Activated CD8-positive, alpha-beta T cell treated with anti-CD3 and anti-CD28 coated beads, Interleukin-2, amount 10 ng/mL, durations not matched to agents 7 days and 5 days (primary cell): ENCODE measurements at places on chromosomes 2 and 18. TPM values are rescaled to one million over a fixed set of nuclear protein-coding genes. Genes with fewer than 3 reads are reported as not detected.

Gene FOXI3
- not detected for total RNA-seq

Gene EFR3B
- 0.05 TPM for total RNA-seq

Gene TRIM43
- not detected for total RNA-seq

Gene KIF1A
- total RNA-seq, result 0.81 TPM

DNA sequence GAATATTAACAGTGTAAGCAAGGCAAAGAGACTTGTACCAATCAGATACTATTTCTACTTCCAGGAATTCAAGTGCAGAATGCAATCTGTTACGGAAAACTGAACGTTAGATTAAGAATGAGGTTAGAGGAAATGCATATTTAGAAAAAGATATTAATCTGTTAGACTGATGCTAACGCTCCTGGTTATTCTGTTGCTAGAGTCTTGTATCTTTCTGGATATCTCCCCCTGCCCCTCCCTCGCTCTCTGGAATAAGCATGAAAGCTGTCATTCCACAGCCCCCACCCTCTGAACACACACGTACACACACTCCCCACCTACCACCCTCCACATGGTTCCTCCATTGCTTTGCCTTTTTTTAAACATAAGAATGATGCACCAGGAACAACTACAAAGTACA, 24.1 kb downstream of the FIGN start:
- H3K4me1 ChIP-seq, result no peaks in the 10 kb centered on the region
- H3K27ac ChIP-seq, result no peak overlapping the region
- no peak overlapping the region for H3K4me3 ChIP-seq
- H3K36me3 ChIP-seq, result no peaks in the 10 kb centered on the region

DNA sequence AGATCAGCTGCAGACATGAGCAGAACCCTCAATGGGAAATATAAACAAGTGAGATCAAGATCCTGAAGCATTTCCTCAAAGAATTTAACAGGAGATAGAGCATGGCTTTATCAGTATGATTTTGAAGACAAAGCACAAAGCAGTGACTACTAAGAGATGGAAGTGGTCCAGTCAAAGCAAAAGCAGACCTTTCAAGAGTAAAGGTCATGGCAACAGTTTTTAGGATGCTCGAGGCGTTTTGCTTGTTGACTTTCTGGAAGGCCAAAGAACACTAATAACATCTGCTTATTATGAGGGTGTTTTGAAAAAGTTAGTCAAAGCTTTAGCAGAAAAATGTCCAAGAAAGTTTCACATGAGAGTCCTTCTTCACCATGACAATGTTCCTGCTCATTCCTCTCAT, 128.5 kb downstream of the KCNE4 start:
- H3K27ac ChIP-seq, result no peak overlapping the region
- no peaks in the 10 kb centered on the region for H3K36me3 ChIP-seq
- no peaks in the 10 kb centered on the region for H3K27me3 ChIP-seq
- no peak for DNase-seq
- no peak overlapping the region for H3K4me3 ChIP-seq

- H3K4me1 ChIP-seq, result peaks cover 32% of the 10 kb centered on the region
- DNase-seq, result no peak
- peak overlapping the region; percentile 94 for H3K4me3 ChIP-seq
- H3K27ac ChIP-seq, result peak overlapping the region; percentile 89
- peaks cover 7% of the 10 kb centered on the region for H3K36me3 ChIP-seq
- peaks cover 4% of the 10 kb centered on the region for H3K27me3 ChIP-seq
These were observed 836 bp downstream of the STK11IP start for GRCh38 chr2:219598308-219599078.

GRCh38 chr2:3132466-3132865, 245.2 kb downstream of the EIPR1 start:
- H3K4me3 ChIP-seq, result no peak overlapping the region
- no peak for DNase-seq
- no peaks in the 10 kb centered on the region for H3K27me3 ChIP-seq
- H3K4me1 ChIP-seq, result peaks cover under 1% of the 10 kb centered on the region

DNA sequence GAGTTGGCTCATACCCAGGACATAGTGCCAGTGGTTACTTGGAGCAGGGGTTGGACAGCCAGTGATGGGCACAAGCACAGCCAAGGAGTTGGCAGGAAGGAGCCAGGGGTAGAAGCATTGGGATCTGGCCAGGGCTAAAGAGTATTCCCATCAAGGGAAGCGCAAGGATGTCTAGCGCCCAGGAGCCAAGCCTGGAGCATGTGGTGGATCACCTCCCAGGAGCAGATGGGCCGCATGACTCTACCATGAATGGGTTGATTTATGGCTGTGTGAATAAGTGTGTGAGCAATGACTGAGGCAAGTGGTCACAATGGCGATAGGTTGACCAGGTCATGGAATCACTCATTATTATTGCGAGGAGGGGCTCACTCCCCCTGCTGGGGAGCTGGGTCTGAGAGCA, 111.1 kb downstream of the FHOD3 start:
- DNase-seq, result no peak
- peaks cover 2% of the 10 kb centered on the region for H3K27me3 ChIP-seq
- H3K36me3 ChIP-seq, result no peaks in the 10 kb centered on the region
- H3K4me3 ChIP-seq, result no peak overlapping the region

Gene SPP2
- total RNA-seq, result not detected

Gene TUBB8B
- total RNA-seq, result not detected

DNA sequence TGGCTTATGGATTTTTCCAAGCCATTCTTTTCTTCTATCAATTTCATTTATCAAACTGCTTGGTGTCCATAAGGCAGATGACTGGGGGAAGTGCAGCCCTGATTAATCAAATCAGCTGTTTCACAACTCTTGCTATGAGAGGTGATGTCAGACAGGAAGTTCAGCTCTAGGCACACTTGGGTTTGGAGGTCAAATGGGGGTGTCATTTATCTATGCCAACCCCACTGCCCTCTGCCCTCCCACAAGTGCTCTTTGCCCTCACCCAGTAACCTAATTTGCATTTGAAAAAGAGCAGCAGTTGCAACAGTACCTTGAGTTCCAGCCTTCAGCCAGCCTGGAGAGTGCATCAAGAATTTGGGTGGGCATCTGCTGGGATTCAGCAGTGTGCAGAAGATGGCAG, 431.3 kb upstream of the SPRED2 start:
- H3K27me3 ChIP-seq, result no peaks in the 10 kb centered on the region
- DNase-seq, result no peak
- no peaks in the 10 kb centered on the region for H3K4me1 ChIP-seq
- H3K4me3 ChIP-seq, result no peak overlapping the region

Gene TMEM163
- total RNA-seq, result not detected

DNA sequence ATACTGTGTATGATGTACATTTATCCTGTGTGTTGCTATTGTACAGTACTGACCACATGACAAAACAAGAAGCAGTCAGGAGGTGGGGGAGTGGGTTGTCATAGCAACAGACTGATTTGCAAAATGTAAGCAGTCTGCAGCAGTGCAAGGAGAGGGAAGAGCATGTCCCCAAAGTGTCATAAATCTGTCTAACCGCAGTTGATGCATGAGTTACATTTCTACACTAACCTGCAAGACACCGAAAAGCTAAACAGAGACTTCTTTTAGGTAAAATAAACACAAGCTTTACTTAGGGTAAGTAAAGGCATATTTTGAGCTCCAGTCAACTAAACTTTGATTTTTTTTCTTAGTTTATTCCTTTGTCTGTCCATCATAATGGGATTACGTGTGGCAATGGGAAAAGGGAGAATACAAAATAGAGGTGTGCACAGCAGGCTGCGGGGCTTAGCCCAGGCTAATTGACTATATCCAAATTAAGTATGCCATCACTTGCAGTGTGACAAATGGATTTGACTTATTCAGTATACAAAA, 134.5 kb downstream of the MEIS1 start:
- H3K36me3 ChIP-seq, result no peaks in the 10 kb centered on the region
- no peak overlapping the region for H3K4me3 ChIP-seq
- H3K27me3 ChIP-seq, result peaks cover 7% of the 10 kb centered on the region
- H3K4me1 ChIP-seq, result no peaks in the 10 kb centered on the region
- DNase-seq, result no peak

DNA sequence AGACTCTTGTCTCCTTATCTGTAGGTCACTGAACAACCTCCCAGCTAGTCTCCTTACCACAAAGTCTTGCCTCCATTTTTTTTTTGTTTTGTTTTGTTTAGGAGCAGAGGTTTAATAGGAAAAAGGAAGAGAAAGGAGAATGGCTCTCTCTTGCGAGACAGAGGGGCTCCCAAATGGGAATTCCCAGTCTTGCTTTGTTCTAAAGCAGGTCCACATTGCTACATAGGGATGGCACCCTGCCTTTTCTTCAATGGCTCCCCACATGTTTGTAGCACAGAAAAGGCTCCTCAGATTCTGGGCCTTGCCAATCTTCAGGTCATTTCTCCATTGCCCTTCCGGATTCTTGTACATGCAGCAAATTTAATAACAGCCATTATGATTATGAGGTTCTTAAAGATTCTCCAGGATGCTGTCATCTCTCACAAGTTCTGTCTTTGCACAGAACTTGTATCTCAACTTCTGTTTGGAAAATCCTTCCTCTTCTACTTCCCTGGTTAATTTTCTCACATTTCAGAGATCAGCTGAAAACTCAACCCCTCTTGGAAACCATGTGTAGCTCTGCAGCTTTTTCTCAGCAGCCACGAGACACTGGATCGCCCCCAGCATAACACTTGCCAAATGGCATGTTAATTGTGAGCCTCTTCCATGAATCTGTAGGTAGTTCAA, 23.6 kb downstream of the IL1F10 start:
- no peaks in the 10 kb centered on the region for H3K4me1 ChIP-seq
- no peak for DNase-seq

- H3K27me3 ChIP-seq, result no peaks in the 10 kb centered on the region
- no peak overlapping the region for H3K27ac ChIP-seq
- H3K36me3 ChIP-seq, result no peaks in the 10 kb centered on the region
- no peak overlapping the region for H3K4me3 ChIP-seq
- DNase-seq, result no peak
- H3K4me1 ChIP-seq, result no peaks in the 10 kb centered on the region
These were observed 311.8 kb upstream of the STON1 start for GRCh38 chr2:48218169-48218568.

Gene GRHL1
- 0.55 TPM for total RNA-seq

Gene DCC
- total RNA-seq, result not detected

GRCh38 chr18:73848656-73849055, 299.0 kb downstream of the FBXO15 start:
- H3K36me3 ChIP-seq, result no peaks in the 10 kb centered on the region
- no peaks in the 10 kb centered on the region for H3K27me3 ChIP-seq
- no peak overlapping the region for H3K4me3 ChIP-seq
- no peak overlapping the region for H3K27ac ChIP-seq
- DNase-seq, result no peak
- no peaks in the 10 kb centered on the region for H3K4me1 ChIP-seq

DNA sequence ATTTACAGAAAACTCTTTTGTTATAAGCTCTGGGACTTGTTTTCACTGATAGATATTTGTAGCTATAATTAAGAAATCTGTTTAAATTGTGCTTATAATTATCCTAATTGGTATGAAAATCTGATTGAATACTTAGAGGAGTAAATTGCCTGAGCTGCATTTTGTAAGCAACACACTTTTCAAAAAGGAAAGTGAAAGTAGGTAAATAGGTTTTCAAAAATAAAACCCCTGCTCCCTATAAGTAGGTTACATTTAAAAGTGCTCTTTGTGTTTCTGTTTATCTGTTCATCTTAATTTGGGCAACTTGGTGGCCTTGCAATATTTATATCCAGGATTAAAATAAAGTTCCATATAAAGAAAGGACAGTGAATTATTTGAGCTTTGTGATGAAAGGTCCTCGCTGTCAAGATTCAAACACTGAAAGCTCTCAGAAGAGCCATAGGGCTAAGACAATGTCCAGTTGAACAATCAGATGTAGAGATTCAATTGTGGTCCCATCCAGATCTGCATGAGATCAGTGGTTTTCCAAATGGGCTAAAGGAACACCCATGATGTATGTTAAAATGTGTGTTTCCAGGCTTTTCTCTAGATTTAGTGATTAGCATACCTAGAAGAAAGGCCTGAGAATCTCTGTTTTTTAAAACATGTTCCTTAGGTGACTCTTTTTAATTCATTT, 371.6 kb downstream of the RPRM start:
- H3K27ac ChIP-seq, result no peak overlapping the region
- H3K4me1 ChIP-seq, result no peaks in the 10 kb centered on the region
- H3K36me3 ChIP-seq, result no peaks in the 10 kb centered on the region
- no peak for DNase-seq

DNA sequence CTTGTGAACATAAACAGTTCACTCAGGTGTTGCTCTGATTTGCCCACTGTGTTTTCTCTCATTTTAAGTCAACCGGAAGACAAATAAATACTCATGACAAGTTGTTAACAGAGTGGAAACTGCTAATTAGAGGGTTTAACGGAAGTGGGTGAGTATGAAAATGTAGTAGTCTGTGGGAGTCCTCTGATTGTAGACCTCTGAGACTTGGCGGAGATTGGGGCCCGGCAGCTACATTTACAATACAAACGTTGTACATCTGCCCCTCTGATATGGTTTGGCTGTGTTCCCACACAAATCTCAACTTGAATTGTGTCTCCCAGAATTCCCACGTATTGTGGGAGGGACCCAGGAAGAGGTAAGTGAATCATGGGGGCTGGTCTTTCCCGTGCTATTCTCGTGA, 107.3 kb upstream of the FAM98A start:
- H3K4me1 ChIP-seq, result no peaks in the 10 kb centered on the region
- H3K4me3 ChIP-seq, result no peak overlapping the region

DNA sequence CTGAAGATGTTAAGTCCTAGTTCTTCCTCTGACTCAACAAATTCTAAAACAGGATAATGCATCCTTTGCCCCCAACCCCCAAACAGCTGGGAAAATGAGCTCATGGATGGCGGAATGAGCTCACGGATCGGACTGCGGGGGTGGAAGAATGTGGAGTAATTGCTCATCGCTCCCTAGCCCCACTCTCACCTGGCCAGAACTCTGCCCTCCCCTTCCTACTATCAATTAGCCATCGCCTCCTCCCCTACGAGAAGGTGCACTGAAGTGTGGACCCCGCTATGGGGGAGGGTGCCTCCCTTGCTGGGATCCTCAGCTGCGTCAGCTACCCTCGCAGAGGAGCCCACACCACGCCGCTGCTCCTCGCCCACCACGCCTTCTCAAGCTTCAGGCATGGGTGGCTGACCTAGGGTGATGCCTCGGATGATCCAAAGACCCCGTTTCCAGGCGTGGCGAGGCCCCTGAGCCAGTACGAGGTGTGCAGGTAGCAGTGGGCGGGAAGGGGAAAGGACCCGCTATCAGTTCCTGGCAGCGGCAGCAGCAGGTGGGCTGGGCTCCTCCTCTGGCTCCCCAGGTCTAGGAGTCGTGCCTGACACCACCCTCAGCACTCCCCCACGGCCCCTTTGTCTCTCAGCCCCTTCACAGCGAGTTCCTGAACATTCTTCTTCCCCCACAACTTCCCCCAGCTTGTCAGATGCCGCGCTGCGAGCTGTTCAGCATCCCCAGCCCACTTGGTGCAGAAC, 82.1 kb upstream of the POMC start:
- H3K27me3 ChIP-seq, result no peaks in the 10 kb centered on the region
- peaks cover 27% of the 10 kb centered on the region for H3K4me1 ChIP-seq
- peak overlapping the region; percentile 78 for H3K4me3 ChIP-seq
- no peak for DNase-seq
- H3K36me3 ChIP-seq, result peaks cover 46% of the 10 kb centered on the region

DNA sequence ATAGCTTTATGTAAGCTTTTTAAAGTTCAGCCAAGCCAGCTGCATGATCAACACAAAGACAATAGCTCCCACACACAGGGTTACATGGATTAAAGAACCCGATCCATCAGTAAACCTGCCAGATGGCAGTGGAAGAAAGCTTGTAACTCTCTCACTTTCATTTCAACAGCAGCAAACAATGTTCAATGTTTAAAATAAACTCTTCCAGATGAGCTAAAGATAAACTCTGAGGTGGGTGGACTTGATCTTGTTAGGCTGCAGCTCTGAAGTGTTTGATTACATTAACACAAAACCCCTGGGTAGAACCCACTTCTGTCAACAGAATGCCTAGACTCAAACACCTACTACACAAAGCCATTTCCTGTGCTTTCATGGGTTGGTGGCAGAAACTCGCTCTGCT, 13.9 kb downstream of the RDH14 start:
- no peak for DNase-seq
- H3K27me3 ChIP-seq, result no peaks in the 10 kb centered on the region

Gene FEV
- total RNA-seq, result not detected
